Neural progenitor cell (in vitro differentiated cells): ENCODE measurements at places on chromosomes 11 and 22. TPM values are rescaled to one million over a fixed set of nuclear protein-coding genes. Genes with fewer than 3 reads are reported as not detected.

Gene DRD2
- 0.06 and 0.21 TPM in 2 replicates for total RNA-seq

Gene MIOX
- not detected in 2 replicates for total RNA-seq

DNA sequence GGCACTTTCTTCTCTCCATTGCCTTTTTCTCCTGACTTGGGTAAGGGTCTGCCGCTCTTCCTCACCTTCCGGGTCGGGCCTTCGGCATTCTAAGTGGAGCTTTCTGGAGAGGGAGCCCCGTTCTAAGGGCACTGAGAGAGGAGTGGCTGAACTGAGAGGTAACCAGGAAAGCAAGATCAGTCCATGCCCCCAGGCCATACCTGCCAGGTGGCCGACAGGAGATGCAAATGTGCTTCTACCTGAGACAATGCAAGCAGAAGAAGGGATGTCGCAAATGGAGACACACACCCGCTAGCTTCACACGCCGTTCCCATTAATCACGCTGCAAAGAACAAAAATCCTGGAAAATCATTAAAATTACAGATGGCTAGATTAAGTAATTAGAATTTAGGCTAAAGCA, 156.4 kb upstream of the TBCEL start:
- no peak for DNase-seq

GRCh38 chr11:57543593-57543992, 6.2 kb downstream of the SMTNL1 start:
- DNase-seq, result no peak

DNA sequence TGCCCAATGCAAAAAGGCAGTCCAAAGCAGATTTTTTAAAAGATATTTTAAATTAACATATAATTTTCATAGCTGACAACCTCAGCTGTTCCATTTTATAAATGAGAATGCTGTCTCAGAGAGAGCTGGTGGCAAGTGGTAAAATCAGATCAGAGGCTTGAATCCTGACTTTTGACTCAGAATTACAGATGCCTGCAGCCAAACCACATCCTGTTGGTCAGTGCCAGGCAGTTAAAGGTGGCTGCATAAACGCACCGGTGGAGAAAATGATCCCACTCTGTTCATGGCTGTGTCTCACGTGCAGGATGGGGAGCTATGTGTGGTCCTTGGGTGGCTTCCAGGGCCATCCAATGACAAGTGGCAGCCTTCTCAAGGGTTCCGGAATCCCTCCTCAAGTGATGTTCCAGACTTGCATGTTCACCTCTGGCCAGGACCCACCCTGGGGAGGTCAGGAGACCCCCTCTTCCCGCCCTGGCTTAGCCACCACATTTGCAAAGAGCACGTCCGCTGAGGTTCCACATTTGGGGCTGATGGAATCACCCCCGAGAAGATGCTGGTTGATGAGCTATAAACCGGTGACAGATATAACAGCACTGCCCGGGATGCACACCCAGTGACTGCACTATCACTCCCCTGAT, 155.5 kb downstream of the SHANK2 start:
- no peak for DNase-seq

Gene TTLL8
- not detected in 2 replicates for total RNA-seq

DNA sequence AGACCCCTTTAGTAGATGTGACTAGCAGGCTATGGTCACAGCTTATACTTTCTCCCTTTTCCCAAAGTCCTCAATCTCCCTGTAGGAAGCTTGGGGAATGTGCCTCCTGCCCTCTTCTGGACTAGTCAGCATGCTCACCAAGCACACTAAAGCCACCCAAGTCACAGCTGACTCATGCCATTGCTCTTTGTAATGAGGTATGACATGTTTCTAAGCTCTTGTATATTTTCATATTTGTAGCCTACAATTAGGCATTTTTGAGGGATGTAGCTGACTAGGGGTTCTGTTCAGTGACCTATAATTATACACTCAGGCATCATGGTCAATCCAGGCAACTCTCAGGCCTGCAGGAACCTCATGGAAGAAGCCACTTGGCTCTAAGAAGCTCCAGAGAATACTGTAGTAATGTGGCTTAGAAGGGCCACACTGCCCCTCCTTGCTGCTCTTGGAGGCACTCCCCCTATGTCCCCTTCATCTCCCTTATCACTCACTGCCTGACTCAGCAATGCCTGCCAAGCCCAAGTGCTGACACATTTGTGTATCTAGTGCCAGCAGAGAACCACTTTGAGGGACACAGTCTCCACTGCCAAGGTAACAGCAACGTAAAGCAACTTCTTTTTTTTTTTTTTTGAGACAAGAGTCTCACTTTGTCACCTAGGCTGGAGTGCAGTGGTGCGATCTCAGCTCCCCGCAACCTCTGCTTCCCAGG, 86.2 kb downstream of the RPL27A start:
- DNase-seq, result no peak

GRCh38 chr22:47878460-47878859, 1116.0 kb downstream of the TBC1D22A start:
- DNase-seq, result no peak

DNA sequence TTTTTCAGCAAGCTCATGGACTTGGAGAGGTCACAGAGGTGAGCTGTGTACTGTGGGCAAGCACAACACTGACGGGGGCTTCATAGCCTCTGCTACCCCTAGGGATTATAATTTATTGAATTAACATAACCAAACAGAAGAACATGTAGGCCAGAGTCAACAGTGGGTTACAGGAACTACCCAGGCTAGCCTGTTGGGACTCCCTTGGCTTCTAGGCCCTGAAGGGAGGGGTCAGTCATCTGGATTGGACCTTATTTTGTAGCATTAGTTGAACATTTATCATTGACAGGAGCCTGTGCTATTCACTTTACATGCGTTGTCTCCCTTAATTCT, 56.9 kb downstream of the KREMEN1 start:
- no peak for DNase-seq

GRCh38 chr22:18070556-18071306, 7.1 kb upstream of the PEX26 start:
- DNase-seq, result no peak

Gene KCNE3
- 1.2 and 1.3 TPM in 2 replicates for total RNA-seq

Gene FADS3
- 10.1 and 28.7 TPM in 2 replicates for total RNA-seq

DNA sequence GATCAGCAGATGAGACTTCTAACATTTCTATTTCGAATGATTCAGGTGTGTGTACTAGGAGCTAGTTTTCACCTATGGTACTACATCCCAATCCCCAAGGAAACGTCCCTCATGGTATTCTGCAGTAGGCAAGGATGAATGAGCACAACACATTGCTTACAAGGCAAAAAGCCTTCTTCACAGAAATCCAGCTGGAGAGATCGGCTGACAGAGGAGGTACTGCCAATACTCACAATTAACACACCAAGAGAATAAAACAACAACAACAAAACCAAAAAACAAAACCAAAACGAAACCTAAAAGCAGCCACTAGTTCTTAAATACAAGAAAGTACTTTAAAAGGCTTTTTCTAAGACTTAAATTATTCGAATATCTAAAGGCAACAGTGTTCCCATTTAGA, 101.4 kb downstream of the PICALM start:
- no peak for DNase-seq

Gene MAPK8IP2
- total RNA-seq, result 0.74 TPM in 1 of 2 replicates, not detected in the other

Gene BTG4
- not detected in 2 replicates for total RNA-seq

- DNase-seq, result no peak
Measured at GRCh38 chr22:30204742-30205111, 41.8 kb downstream of the LIF start.

Gene CCDC116
- 0.15 TPM in 1 of 2 replicates, not detected in the other for total RNA-seq

Gene INS
- not detected in 2 replicates for total RNA-seq

Gene ANKK1
- 0.22 TPM in 1 of 2 replicates, not detected in the other for total RNA-seq

- DNase-seq, result no peak
Measured at GRCh38 chr11:62933285-62933684, 12.1 kb upstream of the CHRM1 start.

Gene APOBEC3G
- 0.30 and 0.90 TPM in 2 replicates for total RNA-seq

Gene OR4D9
- not detected in 2 replicates for total RNA-seq

GRCh38 chr11:59992425-59992824, 24.6 kb upstream of the OOSP4B start:
- no peak for DNase-seq
